Fibroblast of villous mesenchyme (primary cell): ENCODE measurements at places on chromosomes 5 and 9.
A peak's percentile ranks its signal among the peaks of the same experiment; 100 is the strongest.

- DNase-seq, result no peak
These were observed 159.6 kb upstream of the TBCA start for GRCh38 chr5:77935506-77936364.

DNA sequence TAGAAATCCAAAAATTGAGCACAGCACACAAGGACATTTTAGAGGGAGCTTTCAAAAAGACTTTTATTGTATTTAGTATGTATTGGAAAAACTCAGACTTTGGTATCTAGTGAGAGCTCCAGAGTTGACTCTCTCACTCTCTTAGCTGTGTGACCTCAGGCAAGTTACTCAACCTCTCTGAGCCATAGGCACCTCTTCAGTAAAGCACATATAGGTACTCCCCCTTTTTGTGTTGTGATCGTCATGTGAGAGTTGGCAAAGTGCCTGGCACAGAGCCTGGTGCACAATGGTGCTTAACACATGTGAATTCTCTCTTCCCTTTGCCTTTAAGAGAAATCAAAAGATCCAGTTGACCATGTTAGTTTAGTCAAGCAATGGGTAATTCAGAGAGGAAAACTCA, 186.2 kb downstream of the TMEM38B start:
- no peak for DNase-seq

- peak; percentile 52 for DNase-seq
These were observed 41.2 kb upstream of the CTSL start for GRCh38 chr9:87684627-87685219.

- DNase-seq, result no peak
These were observed 1565.5 kb upstream of the CDH9 start for GRCh38 chr5:28603869-28604268.

- no peak for DNase-seq
These were observed 167.0 kb upstream of the PIK3R1 start for GRCh38 chr5:68048516-68048915.

DNA sequence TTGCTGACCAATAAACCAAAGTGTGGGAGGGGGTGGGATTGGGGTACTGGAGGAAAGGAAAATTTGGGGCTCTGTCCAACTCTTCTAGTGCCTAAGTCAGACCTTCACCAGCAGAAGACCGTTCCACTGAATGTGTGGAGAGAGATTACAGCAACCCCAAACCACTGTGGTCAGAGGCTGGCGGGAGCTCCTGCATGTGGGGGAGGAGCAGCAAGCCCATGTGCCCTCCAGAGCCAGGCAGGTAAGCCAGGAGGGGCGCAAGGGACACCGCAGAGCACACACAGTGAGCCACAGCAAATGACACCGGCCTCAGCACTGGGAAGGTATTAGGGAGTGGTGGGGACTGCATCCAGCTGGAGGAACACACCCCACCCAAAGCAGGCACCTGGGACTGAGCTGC, 62.9 kb downstream of the SMIM23 start:
- no peak for DNase-seq

DNA sequence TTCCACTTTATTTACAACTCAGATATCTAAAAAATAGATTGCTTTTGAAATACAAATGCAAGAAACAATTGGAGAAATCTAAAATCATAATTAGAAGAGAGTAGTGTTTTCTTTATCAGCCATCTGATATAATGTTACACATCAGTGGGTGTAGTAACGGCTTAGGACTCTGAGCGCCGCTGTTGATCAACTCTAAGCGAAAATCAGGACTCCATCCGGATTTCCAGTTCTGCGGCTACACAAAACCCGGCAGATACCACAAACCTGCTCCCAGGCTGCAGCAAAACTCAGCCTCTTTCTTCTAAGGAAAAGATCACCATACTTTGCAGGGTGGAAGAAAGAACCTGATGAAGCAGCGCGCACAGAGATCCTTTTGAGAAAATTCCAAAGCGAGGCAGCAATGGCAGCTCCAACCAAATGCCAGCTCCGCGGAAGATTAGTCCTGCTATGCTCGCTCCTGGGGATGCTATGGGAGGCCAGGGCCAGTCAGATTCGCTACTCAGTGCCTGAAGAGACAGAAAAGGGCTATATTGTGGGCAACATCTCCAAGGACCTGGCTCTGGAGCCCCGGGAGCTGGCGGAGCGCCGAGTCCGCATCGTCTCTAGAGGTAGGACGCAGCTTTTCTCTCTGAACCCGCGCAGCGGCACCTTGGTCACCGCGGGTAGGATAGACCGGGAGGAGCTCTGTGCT, at the start of gene PCDHGA9:
PCDHGA9 (plus strand) TSS at position 226 of the 691 bp plus-strand sequence; CDS start at position 401, 175 bp downstream.
- DNase-seq, result peak; percentile 37

- peak; percentile 37 for DNase-seq
These were observed 18.8 kb upstream of the OR2K2 start for GRCh38 chr9:111348821-111349271.

DNA sequence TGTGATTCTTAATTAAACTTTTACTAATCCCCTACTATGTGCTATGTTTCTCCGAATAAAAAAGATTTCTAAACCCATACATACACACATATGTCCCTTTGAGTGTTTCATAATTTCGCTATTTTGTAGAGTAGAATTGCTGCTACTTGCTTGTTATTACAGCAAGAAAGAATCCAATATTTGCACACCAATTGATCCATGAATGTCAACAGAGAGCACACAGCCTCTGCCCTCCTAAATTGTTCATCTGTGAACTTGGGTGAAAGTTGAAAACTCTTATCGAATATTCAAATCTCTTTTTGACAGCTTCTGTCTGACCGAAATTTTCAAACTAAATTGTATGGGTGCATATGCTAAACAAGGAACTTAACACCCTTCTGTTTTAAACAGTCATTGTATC, 83.4 kb upstream of the RASEF start:
- DNase-seq, result no peak

DNA sequence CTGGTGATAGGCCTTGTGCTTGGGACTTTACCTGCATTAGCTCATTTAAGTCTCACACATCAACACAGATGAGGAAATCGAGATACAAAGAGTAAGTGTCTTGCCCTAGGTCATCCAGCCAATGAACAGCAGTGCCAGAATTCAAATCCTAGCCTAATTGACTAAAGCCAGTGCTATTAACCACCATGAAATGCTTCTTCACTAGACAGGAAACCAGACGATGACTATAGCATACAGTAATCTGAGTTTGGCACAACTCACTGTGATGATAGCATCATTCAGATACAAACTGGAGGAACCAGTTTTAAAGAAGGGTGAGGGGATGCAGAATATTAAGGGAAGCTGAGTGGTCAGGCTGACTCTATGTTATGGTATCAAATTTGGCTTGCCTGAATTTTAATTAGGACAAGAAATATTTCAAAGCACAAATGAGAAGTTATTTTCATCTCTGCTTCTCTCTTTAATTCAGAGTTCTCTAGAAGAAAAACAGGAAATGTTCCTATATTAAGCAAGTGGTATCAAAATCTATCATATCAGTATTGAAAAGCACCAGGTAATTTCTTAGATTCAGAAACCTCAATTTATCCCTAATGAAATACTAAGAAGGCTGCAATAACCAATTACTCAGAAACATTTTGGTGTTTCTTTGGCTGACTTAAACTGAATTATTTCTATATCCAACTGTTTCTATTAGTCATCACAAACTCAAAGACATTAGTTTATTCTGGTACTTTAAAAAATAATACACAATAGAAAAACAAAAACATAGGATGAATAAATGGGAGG, 147.0 kb upstream of the RASA1 start:
- DNase-seq, result peak; percentile 62

- no peak for DNase-seq
These were observed 72.4 kb upstream of the GNAQ start for GRCh38 chr9:78103971-78104433.

DNA sequence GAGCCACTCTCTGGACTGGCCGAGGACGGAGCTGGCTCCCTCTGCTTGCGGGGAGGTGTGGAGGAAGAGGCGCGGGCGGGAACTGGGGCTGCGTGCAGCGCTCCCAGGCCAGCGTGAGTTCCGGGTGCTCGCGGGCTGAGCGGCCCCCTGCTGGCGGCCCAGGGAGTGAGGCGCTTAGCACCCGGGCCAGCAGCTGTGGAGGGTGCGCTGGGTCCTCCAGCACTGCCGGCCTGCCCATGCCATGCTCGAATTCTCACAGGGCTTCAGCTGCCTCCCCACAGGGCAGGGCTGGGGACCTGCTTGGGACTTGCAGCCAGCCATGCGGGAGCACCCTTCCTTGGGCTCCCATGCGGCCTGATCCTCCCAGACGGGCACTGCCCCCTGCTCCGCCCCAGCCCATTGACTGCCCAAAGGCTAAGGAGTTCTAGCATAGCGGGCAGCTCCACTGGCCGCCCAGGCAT, 416.9 kb downstream of the MRPS30 start:
- no peak for DNase-seq

- DNase-seq, result no peak
These were observed 269.1 kb downstream of the FSTL4 start for GRCh38 chr5:133343196-133343595.

DNA sequence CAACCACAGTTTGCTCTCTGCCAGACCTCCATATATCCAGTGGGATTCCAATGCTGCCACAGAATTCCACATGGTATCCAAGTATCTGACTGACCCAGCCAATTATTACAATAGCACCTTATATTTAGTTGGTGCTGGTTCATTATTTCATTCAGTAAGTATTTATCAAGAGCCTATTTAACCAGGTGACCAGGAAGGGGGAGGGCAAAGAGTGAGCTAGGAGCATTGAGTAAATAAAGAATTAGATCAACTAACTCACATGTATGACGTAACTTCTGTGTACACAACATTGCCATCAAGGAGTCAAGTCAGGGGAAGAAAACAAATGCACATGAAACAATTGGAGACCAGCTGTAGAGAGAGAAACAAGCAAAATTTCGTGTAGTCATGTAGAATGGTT, 207.1 kb upstream of the PAPPA start:
- DNase-seq, result peak; percentile 64

- peak; percentile 29 for DNase-seq
These were observed 111.1 kb downstream of the WNK2 start for GRCh38 chr9:93295031-93295430.

- DNase-seq, result peak; percentile 60
These were observed 39.2 kb downstream of the ZNF366 start for GRCh38 chr5:72468024-72468423.

DNA sequence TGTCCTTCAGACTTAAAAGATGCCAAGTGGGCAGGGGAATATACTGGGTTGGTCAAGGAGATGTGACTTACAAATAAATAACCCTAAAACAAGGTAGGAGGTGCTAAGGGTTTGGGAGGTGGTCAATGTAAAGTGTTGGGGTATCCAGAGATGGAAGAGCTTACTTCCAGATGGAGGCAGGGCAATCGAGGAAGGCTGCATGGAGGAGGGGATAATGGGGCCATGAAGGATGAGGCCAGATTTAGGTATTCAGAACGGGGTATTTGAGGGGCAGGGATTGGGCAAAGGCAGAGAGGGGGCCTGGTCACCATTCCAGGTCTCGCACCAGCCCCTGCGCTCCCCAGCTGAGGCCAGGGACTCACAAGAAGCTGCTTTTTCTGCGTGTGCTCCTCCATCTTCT, 57.9 kb upstream of the FBXW11 start:
- no peak for DNase-seq

DNA sequence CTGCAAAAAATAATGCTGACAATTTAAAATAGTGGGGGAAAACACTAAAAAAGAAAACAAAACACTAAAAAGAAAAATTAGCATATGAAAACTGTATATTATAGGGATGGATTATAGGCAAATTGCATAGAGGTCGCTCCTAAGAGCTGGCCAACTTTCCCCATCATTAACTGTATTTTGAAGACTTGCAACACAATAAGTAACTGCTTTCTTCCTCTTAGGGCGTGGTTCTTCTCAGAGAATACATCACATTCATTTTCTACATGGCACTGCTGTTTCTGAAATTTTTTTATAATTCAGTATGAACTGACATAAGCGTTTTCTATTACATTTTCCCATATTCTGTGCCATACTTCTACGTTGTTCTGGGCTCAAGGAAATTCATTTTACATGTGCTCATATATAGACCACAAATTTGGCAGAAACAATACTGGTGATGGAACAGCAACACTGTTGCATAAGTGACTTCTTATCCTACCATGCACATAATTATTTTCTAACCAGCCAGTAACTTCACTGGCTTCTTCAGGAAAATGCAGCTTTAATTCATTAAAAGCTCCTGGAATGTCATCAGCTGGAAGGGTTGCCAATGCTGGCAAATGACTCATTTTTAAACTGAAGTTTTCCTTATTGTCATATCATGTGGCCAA, 171.2 kb upstream of the DMAC1 start:
- DNase-seq, result no peak

DNA sequence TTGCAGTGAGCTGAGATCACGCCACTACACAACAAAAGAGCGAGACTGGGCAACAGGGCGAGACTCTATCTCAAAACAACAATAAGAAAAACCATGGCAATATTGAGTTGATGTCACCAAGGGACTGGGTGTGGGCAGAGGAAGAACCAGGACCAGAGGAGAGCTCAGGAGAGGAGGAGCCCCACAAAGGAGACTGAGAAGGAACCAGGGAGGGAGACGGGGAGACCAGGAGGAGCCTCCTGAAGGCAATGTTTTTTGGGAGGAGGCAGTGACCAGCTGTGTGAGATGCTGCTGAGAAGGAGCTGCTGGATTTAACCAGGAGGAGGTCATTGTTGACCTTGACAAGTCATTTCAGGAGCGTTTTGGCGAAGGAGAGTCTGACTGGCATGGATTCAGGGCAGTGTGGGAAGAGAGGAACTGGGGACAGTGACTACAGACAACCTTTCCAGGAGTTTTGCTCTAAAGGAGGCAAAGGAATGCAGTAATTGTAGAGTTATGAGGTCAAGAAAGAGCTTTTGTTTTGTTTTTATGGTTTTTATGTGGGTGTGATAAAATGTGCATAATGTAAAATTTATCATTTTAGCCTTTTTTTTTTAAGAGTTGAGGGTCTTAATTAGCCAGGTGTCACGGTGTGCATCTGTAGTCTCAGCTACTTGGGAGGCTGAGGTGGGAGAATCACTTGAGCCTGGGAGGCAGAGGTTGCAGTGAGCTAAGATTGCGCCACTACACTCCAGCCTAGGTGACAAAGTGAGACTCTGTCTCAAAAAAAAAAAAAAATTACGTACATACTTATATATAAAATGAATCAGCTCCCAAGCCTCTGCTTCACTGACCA, 17.9 kb downstream of the TRUB2 start:
- no peak for DNase-seq

GRCh38 chr5:81631124-81631523, 119.8 kb downstream of the SSBP2 start:
- DNase-seq, result no peak

DNA sequence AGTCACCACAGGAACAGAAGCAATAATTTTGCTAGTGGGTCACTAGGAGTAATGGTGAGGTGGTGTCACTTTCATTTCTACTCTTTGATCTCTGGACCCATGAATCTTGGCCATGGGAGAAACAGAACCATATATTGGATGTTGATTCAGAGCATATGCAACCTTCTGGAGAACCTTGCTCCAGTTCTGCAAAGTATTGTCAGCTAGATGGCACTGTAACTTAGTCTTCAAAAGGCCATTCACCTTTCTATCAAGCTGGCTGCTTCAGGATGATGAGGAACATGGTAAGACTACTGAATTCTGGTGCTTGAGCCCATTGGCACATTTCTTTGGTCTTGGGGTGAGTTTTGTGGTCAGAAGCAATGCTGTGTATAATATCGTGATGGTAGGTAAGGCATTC, 129.1 kb upstream of the FBN2 start:
- no peak for DNase-seq
